ENCODE measurements at places on chromosomes 11 and 22.

GRCh38 chr11:63667995-63668795 lies 3.0 kb downstream of the ATL3 start:
- DNase-seq: no peak

- DNase-seq: no peak
These were observed 185.6 kb upstream of the MTMR2 start for GRCh38 chr11:96109331-96110030.

- no peak for DNase-seq
These were observed 246.5 kb upstream of the DDI1 start for GRCh38 chr11:103789952-103790351.

- DNase-seq: no peak
These were observed 7.5 kb upstream of the C11orf65 start for GRCh38 chr11:108474664-108475463.

DNA sequence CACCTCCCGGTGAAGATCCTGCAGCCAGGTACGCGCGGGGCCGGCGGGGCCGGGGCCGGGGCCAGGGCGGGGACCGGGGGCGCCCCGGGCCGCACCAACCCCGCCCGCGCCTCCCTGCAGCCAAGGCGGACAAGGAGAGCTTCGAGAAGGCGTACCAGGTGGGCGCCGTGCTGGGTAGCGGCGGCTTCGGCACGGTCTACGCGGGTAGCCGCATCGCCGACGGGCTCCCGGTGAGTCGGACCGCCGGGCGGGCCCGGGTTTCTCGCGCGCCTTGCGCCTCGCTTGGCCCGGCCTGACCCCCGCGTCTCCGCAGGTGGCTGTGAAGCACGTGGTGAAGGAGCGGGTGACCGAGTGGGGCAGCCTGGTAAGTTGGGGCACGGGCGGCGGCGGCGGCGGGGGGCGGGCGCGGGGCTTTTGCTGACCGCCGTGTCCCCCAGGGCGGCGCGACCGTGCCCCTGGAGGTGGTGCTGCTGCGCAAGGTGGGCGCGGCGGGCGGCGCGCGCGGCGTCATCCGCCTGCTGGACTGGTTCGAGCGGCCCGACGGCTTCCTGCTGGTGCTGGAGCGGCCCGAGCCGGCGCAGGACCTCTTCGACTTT lies 531 bp downstream of the PIM3 start:
- peak; percentile 38 for DNase-seq

GRCh38 chr11:65329478-65329877 lies 4.2 kb upstream of the DPF2 start:
- DNase-seq: no peak

DNA sequence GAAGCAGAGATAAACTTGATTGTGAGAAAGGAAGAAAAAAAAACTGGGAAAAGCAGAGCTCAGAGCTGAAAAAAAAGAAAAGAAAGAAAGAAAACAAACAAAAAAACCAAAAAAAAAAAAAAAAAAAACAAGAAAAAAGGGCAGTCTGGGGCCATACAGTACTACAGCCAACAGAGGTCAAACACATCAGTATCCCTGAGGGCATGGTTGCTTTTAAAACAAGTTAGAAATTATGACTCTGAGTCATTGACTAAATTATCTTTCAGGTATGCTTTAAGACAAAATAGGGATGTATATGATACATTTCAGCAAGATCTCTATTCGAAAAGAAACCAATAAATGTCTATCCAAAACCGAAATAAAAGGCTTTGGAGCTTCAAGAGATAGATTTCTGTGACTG lies 37.1 kb upstream of the TLCD5 start:
- DNase-seq: no peak
